ENCODE measurements at places on chromosomes 13 and 19. TPM values are rescaled to one million over a fixed set of nuclear protein-coding genes. Genes with fewer than 3 reads are reported as not detected.

GRCh38 chr19:35748106-35749020 is at the start of gene LIN37:
Gene LIN37 (plus strand): TSS chr19:35748576. CDS start chr19:35748725, 149 bp downstream.
- peak within 1 kb of the TSS; percentile 98 for H3K4me3 ChIP-seq
- H3K27me3 ChIP-seq = no peaks in the 10 kb centered on the region
- DNase-seq = peak; percentile 98

DNA sequence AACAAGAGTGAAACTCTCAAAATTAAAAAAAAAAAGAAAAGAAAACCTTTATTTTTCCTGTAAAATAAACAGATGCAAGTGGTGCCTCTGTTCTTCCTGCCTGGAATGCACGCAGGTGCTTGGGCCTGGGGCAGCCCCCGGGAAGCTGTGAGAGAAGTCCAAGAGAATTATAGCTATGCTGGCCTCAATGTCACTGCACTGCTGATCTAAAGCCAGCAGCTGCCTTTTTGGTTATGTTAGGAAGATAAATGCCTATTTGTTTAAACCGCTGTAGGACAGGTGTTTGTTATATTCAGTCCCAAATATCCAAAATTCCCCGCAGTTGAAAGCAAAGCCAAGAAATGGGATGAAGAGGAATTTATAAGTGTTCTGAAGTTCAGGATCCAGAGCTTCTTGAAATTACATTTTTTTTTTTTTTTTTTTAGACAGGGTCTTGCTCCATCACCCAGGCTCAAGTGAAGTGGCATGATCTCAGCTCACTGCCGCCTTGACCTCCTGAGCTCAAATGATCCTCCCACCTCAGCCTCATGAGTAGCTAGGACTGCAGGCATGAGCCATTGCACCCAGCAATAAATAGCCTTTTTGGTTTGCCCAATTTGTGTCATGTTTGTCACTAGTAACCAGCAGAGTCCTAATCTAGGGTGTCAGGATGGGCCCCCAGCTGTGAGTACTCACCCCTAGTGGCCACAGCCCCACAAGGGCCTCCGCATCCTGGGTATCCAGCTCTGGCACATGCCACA is 2.2 kb downstream of the RINL start:
- no peak for DNase-seq
- H3K27me3 ChIP-seq = no peaks in the 10 kb centered on the region
- no peak overlapping the region for H3K4me3 ChIP-seq
- no peak overlapping the region for H3K27ac ChIP-seq
- H3K4me1 ChIP-seq = no peaks in the 10 kb centered on the region

DNA sequence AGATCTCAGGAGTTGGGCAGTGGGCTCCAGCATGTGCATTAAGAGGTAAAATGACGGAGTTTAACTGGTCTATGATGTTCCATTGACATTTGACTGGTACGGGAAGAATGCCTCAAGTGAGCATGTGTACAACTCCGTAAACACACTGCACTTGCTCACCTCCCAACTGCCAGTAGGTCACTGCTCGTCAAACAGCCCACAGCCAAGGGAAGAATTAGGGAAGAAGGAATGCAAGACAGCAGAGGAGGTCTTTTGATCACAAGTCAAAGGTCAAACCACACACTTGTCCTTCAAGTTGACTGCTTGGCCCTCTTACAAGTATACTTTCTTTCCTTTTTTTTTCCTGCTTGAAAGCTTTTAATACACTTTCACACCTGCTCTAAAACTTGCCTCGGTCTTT is 236.7 kb downstream of the B3GLCT start:
- no peaks in the 10 kb centered on the region for H3K4me1 ChIP-seq
- DNase-seq = no peak
- H3K36me3 ChIP-seq = no peaks in the 10 kb centered on the region
- H3K4me3 ChIP-seq = no peak overlapping the region
- no peak overlapping the region for H3K27ac ChIP-seq

- no peak overlapping the region for H3K27ac ChIP-seq
- H3K4me3 ChIP-seq = no peak overlapping the region
- H3K27me3 ChIP-seq = peaks cover 2% of the 10 kb centered on the region
- DNase-seq = no peak
- H3K36me3 ChIP-seq = no peaks in the 10 kb centered on the region
These were observed 451.7 kb downstream of the EFNB2 start for GRCh38 chr13:106083620-106084350.

GRCh38 chr13:106382534-106382933 is 152.9 kb downstream of the EFNB2 start:
- no peaks in the 10 kb centered on the region for H3K36me3 ChIP-seq
- DNase-seq = no peak
- no peaks in the 10 kb centered on the region for H3K4me1 ChIP-seq
- H3K27me3 ChIP-seq = no peaks in the 10 kb centered on the region
- H3K4me3 ChIP-seq = no peak overlapping the region

DNA sequence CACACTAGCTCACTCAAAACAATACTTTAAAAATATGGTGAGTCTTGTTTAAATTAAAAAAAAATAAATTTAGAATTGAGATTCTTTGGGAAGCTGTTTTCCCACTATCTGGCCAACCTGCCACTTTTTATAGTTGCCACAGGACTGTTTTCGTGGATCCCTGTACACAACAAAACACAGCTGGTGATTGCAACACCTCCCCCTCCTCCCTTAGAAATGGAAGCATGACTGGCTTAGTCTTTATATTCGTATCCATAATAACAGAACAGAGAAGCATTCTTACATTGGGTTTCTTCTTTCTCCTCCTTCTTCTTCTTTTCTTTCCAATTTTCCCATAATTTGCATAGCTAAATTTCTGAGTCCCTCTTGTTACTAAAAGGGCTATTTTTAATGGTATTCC is 79.5 kb upstream of the GJB6 start:
- no peak for DNase-seq
- H3K4me1 ChIP-seq = no peaks in the 10 kb centered on the region
- H3K27ac ChIP-seq = no peak overlapping the region
- H3K36me3 ChIP-seq = no peaks in the 10 kb centered on the region
- no peak overlapping the region for H3K4me3 ChIP-seq
- H3K27me3 ChIP-seq = no peaks in the 10 kb centered on the region

DNA sequence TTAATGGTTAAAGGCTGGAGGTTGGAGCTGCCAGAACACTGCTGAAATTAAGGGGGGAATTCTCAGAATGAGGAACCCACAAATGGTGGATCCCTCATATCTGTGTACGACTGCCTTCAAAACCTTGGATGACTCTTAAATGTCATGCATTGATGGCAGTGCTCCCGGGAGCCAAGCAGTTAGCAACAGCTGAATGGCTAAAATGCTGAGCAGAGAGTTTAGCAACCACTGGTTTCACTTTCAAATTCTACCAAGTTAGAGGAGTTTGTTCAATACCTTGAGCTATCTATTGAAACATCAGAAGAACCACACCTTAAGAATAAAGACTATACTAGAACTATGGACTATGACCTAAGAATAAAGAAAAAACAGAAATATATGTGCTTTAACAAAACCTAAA is 41.4 kb downstream of the UQCRFS1 start:
- no peak overlapping the region for H3K4me3 ChIP-seq
- no peak for DNase-seq
- no peaks in the 10 kb centered on the region for H3K27me3 ChIP-seq

DNA sequence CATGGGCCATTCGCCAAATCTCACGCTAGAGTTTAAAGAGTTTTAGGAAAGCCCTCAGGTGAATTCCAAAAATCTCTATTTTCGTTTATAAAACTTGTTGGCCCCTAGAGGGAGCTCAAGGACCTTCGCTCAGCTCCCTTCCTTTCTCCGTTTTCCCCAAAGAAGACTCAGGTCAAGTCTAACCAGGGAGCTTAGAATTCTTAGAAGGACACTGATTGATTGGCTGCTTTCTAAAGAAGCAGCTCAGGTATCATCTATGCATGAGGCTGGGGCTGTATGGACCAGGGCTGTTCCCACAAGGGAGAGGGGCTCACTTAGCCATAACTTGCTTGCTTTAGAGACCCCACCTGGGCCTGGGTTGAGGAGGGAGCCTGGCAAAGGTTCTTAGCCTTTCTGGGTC is 20.5 kb downstream of the DZIP1 start:
- H3K36me3 ChIP-seq = no peaks in the 10 kb centered on the region
- H3K4me3 ChIP-seq = no peak overlapping the region
- no peaks in the 10 kb centered on the region for H3K4me1 ChIP-seq
- H3K27me3 ChIP-seq = no peaks in the 10 kb centered on the region
- DNase-seq = no peak

The ADGRE3 gene
- 0.28 TPM for total RNA-seq

The IL12RB1 gene
- 2.4 TPM for total RNA-seq

DNA sequence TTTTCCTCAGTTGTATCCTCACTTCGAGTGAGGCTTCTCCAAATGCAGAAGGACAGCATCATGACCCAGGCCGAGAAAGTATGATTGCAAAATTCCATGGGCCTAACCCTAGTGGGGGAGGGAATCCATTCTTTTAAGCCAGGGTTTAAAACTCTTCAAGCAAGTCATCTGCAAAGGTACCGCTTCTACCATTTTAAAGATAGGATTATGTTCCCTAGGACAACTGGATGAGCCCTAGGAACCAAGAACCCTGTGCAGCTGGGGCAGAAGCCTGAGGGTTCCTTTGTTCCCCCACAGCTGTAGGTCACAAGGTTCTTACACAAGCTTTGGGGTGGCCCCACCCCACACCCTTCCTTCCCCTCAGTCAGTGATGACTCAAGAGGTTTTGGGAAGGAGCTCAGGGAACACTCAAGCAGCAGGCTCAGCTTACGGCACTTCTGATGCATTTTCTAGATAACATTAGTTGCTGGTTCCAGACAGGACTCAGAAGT is 13.5 kb downstream of the ARL11 start:
- H3K36me3 ChIP-seq = no peaks in the 10 kb centered on the region
- H3K27ac ChIP-seq = peak overlapping the region; percentile 13
- no peaks in the 10 kb centered on the region for H3K27me3 ChIP-seq
- H3K4me3 ChIP-seq = no peak overlapping the region
- no peaks in the 10 kb centered on the region for H3K4me1 ChIP-seq
- DNase-seq = no peak

The RASAL3 gene
- 1.5 TPM for total RNA-seq

GRCh38 chr13:74678308-74678965 is 544.2 kb upstream of the KLF12 start:
- no peak for DNase-seq
- H3K27ac ChIP-seq = no peak overlapping the region
- no peaks in the 10 kb centered on the region for H3K27me3 ChIP-seq
- no peaks in the 10 kb centered on the region for H3K36me3 ChIP-seq
- no peak overlapping the region for H3K4me3 ChIP-seq
- no peaks in the 10 kb centered on the region for H3K4me1 ChIP-seq

DNA sequence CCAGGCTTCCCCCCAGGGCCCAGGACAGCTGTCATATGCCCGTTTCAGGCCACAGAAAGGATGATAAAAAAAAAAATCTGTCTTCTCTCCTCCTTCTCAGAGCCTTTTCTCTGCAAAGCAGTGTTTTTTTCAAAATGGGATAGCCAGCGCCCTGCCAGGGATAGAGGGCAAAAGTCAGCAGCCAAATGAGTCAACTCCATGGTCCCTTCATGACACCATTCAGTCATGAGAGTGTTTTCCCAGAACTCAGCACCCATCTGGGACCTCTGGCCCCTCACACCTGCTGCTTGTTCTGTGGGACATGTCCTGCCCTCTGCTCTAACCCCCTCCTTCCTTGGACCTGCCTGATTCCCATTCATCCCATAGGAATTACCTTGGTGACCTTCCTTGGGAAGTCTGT is 95.0 kb downstream of the CYSLTR2 start:
- H3K27ac ChIP-seq = no peak overlapping the region
- no peaks in the 10 kb centered on the region for H3K36me3 ChIP-seq
- no peak for DNase-seq
- no peak overlapping the region for H3K4me3 ChIP-seq
- no peaks in the 10 kb centered on the region for H3K27me3 ChIP-seq
- no peaks in the 10 kb centered on the region for H3K4me1 ChIP-seq

GRCh38 chr13:105806628-105806920 is 728.9 kb downstream of the EFNB2 start:
- no peaks in the 10 kb centered on the region for H3K27me3 ChIP-seq
- H3K36me3 ChIP-seq = no peaks in the 10 kb centered on the region
- no peak overlapping the region for H3K4me3 ChIP-seq

The WDR62 gene
- 0.59 TPM for total RNA-seq

GRCh38 chr19:32649751-32650150 is 25.2 kb downstream of the ANKRD27 start:
- peaks cover 9% of the 10 kb centered on the region for H3K36me3 ChIP-seq
- H3K4me3 ChIP-seq = no peak overlapping the region
- H3K27ac ChIP-seq = no peak overlapping the region
- H3K27me3 ChIP-seq = no peaks in the 10 kb centered on the region
- H3K4me1 ChIP-seq = peaks cover 10% of the 10 kb centered on the region

DNA sequence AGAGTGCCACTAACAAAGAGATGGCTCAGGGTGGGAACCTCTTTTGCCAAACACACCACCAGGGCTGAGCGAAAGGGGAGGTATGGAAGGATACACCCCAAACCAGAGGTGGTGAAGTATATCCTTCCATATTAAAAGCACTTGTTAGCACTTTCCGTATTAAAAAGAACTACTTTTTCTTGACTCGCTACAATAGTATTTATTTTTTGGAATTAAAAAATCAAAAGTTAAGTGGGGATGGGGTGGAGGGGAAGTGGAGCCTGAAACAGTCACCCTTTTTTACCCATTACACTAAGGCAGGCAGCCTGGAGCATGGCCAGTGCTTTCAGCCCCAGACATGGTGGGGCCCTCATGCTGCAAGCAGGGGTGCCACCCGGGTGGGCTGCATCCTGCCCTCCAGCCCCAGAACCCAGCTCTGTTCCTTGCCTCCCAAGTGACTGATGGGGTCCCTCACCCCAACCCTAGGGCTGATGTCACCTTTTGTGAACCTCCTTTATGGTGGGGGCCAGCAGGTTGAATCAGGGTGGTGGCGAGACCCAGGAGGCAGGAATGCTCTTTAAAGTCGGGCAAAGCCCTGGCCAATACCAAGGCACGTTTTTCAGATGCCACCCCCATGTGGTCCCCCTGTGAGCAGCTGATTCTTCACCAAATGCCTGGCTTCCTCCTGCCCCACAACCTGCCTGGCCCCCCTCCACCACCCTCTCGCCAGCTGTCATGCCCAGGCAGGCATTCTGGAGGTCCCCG is 31.0 kb downstream of the LYL1 start:
- no peaks in the 10 kb centered on the region for H3K27me3 ChIP-seq
- H3K27ac ChIP-seq = no peak overlapping the region
- peaks cover 3% of the 10 kb centered on the region for H3K36me3 ChIP-seq
- no peaks in the 10 kb centered on the region for H3K4me1 ChIP-seq
- no peak overlapping the region for H3K4me3 ChIP-seq
- DNase-seq = no peak

GRCh38 chr19:37999309-38000213 is 92.6 kb downstream of the SIPA1L3 start:
- no peaks in the 10 kb centered on the region for H3K4me1 ChIP-seq
- H3K27me3 ChIP-seq = no peaks in the 10 kb centered on the region
- no peak overlapping the region for H3K27ac ChIP-seq
- no peak overlapping the region for H3K4me3 ChIP-seq

DNA sequence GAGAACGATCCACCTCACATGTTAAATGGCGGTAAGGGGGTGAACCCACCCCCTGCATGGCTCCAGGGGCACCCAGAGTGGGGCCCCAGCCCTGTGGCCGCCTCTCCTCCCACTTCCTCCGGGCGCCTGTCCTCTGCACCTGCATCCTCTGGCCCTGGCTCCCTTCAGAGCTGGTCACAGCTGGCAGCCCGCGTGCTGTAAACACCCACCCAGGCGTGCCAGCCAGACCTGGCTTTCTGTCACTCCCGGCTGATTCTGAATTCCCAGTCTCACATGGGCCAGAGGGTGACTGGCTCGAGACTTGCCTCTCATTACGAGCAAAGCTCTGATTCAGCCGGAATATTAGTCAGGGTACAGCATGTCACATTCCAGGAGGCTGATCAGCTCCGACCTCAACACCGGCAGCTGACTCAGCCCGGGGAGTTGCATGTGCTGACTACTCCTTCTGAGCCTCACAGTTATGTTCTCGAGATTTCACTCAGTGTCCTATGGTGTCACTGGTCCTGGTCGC is 75.1 kb downstream of the GNG7 start:
- DNase-seq = no peak
- peak overlapping the region; percentile 92 for H3K27ac ChIP-seq
- no peak overlapping the region for H3K4me3 ChIP-seq
- H3K36me3 ChIP-seq = no peaks in the 10 kb centered on the region
- no peaks in the 10 kb centered on the region for H3K27me3 ChIP-seq

The CCDC70 gene
- total RNA-seq = not detected

The ZBTB45 gene
- 2.1 TPM for total RNA-seq

The ATXN8OS gene
- not detected for total RNA-seq
